Epithelial cell of esophagus (primary cell): ENCODE measurements at places on chromosomes 16 and 17.

DNA sequence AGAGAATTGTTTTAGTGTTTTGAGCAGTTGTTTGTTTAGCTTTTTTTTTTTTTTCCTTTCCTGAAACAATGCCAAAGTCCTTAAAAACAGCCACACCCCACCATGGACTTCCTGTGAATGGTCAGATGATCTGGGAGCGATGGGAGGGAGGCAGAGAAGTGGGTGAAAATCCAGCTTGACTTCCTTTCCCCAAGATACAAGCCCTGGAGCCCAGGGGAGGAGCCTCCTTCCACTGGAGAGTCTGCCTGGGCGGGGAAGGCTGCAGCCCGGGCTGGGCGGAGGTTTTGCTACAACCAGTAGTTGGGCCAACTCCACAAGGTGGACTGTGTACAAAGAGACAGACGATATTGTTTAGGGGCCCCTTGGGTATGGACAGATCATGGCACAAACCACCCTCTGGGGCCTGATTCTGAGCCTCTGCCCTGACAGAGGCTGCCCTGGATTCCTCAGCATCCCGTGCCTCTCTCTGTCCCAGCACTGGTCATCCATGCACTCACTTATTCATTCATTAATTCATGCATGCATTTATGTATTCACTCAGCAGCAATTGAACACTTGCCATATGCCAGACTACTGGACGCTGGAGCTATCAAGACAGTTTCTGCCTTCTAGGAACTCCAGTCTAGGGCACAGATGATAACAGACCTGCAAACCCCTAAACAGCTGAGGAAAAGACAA, 29.8 kb downstream of the WSB1 start:
- peak; percentile 73 for DNase-seq

DNA sequence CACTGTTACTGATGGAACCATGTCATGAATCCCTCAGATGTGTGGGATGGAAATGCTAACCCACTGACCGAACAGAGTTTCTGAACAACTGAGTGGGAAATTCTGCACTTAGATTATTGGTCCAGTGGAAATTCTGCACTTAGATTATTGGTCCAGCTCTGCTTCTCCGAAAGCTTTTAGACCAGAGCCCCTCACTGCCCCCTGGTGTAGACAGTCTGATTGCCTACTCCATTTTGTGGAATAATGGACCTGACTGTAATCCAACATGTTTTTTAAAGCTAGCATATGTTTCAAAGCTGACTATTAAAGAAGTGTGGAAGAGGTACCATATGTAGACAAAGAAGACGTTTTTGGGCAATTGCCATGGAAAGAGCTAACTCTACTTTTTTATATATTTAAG, 50.3 kb upstream of the TBX2 start:
- DNase-seq: no peak

- DNase-seq: peak; percentile 51
Measured at GRCh38 chr17:43907425-43907981, at the start of gene MPP2. MPP2 (minus strand) TSS chr17:43907536; CDS start chr17:43904460, 3,076 bp downstream.

- no peak for DNase-seq
Measured at GRCh38 chr17:1104222-1104621, 75.6 kb downstream of the ABR start.

- no peak for DNase-seq
Measured at GRCh38 chr16:63331111-63331510, 1294.9 kb upstream of the CDH8 start.

DNA sequence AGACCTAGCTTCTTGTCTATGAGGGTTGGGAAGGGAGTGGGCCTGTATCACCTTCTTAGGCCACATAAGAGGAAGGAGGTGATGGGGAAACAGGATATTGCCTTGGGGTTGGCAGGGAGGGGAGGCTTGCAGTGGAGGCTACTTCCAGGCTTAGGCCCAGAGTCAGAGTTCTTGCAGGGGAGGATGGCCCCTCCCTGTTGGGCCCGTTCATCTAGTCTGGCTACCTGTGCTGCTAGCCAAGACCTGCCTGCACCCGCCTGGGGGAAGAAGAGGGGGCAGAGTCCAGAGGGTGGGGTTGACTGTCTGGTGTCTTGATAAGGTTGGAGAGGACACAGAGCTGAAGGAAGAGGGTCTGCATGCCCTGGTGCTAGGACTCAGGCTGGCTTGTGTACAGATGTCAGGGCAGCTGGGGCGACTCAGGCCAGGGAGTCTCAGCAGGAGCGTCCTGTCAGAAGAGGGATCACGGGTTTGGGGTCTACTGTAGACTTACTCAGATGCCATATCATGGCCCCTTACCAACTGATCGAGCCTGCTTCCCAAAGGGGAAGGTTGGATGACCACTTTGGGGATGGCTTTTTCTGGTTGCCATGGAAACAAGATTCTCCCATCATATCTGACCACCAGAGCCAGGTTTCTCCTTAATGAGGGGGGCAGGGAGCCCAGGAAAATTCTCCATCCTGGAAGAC, 5.3 kb downstream of the KDM6B start:
- DNase-seq: peak; percentile 87

- DNase-seq: no peak
Measured at GRCh38 chr16:9666834-9667480, 515.3 kb downstream of the GRIN2A start.

GRCh38 chr17:61362852-61363600, 36.6 kb upstream of the TBX2 start:
- no peak for DNase-seq

DNA sequence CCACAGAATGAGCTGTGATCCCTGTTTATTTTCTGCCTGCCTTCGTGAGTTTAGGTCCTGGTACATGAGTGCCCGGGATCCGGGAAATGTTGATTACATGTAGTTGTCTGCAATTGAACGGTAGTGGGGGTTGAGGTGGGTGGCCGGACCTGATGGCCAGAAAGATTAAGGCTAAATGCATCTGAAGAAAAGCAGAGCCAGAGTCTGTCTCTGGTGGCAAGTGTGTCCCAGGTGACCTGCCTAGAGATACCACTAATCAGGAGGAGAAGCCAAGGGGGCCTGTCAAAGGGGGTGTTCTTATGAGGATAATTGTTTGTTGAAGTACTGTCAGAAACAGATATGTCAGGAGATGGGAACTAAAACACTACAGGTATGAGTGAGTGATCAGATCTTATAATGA, 154.0 kb upstream of the ASIC2 start:
- DNase-seq: no peak

GRCh38 chr16:20004931-20005330, 68.8 kb downstream of the GPR139 start:
- DNase-seq: no peak

- DNase-seq: no peak
Measured at GRCh38 chr16:78505544-78506366, 406.3 kb downstream of the WWOX start.

- no peak for DNase-seq
Measured at GRCh38 chr17:21165922-21166594, 39.3 kb downstream of the DHRS7B start.

- DNase-seq: no peak
Measured at GRCh38 chr16:4790871-4791270, 2.7 kb upstream of the SEPTIN12 start.

DNA sequence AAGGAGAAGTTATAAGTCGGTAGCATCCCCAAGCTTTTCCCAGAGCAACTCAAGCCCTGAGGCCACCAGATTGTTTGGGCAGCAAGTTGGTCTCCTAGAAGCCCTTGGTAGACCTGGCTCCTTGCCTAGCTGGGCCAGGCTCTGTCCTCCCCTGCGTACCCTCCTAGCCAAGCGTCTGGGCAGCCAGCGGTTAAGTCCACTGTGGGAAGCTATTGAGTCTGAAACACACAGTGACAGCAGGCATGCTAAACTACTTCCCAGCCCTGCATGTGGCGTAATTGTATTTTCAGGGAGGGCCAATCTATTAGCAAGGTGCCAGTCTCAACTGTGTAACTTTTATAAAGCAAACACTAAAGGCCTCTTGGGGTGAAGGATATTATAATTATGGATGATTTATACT, 419.1 kb upstream of the RBFOX1 start:
- DNase-seq: no peak

GRCh38 chr17:31394544-31394943, 3.1 kb downstream of the RAB11FIP4 start:
- peak; percentile 68 for DNase-seq

DNA sequence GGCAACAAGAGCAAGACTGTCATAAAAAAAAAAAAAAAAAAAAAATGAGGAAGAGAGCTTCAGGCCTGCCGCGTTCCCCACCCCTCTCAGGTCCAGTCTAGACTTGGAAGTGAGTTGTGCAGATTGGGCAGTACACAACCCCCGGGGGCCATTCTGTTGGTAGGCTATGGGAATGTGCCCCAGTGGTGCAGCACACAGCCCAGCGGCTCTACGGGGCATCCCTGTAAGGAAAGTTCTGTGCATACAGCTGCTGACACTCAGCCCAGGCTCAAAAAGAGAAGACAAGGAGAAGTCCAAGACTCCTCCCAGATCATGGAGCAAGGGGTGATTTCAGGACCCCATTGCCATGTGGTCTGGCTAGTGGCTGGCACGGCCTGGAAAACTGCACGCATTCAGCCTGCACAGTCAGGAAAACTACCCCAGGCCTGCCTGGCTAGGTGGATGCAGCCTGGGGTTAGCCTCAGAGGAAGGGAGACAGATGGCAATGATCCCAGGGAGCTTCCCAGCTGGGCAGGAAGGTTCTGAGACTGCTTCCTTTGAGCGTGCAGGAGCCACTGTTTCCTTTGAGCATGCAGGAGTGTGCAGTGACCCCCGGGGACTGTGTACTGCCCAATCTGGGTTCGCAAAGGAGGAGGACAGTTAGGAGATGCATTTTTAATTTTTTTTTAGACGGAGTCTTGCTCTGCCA, 44.8 kb downstream of the PECAM1 start:
- no peak for DNase-seq

DNA sequence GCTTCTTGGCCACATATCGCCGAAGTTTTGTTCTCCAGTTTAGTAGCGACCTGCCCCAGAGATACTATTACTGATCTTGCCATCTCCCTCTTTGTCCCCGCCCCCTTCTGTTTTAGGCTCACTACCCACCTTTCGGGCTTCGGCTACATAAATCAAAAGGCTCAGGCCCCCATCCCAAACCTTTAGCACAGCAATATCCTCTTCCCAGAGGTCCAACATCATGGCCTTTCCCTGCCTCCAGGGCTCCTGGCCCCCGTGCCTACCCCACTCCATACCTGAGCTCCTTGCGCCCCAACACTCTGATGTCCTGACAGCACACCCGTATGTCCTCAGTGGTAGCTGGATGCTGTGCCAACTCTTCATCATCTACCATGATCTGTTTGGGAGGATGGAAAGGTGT, 2.9 kb upstream of the PSMC5 start:
- DNase-seq: no peak

DNA sequence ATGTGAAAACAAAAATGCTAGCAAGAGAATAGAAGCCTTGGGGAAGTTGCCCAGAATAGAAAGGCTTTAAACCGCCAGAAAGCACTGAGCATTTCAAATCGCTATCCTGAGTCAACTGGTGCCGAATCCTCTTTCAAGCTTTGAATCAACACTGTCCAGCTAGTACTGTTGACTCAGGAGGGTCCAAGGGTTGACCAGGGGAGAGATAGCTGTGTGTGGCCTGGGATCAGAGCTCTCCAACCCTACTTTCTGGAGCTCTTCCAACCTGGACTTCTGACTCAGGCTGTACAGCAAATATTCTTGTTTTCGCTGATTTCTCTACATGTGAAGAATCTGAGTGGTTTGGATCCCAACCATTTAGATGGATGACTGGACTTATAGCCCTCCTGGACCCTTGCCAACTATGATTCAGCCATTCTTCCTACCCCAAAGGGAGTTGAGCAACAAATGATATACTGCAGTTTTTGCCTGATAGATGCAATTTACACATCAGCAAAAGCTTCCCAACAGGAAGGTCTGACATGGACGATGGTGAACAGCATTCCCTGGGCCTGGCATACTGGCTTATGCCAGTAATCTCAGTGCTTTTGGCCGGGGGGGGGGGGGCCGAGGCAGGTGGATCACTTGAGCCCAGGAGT, 154.0 kb upstream of the SDK2 start:
- DNase-seq: peak; percentile 52

DNA sequence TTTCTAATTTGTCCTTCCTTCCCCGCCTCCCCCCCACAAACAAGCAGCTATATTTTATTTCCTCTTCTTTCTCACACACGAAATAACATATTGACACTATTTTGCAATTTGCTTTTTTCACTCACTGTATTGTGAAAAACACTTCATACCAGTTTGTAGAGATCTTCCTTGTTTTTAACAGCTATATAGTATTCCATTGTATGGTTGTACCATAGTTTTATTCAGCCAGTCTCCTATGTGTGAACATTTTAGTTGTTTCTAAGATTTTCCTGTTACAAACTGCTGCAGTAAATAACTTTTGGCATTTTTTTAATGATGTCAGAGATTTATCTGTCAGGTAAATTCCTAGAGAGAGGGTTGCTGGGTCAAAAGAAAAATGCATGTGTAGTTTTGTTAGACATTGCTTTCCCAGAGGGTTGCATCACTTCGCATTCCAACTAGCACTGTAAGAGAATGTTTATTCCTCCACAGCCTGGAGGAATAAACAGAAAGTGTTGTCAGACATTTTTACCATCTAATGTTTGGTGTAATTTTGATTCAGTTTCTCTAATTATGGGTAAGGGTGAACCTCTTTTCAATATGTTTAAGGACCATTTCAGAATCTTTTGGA, 101.2 kb downstream of the MRTFB start:
- peak; percentile 91 for DNase-seq

GRCh38 chr16:51442141-51442870, 291.2 kb upstream of the SALL1 start:
- no peak for DNase-seq

DNA sequence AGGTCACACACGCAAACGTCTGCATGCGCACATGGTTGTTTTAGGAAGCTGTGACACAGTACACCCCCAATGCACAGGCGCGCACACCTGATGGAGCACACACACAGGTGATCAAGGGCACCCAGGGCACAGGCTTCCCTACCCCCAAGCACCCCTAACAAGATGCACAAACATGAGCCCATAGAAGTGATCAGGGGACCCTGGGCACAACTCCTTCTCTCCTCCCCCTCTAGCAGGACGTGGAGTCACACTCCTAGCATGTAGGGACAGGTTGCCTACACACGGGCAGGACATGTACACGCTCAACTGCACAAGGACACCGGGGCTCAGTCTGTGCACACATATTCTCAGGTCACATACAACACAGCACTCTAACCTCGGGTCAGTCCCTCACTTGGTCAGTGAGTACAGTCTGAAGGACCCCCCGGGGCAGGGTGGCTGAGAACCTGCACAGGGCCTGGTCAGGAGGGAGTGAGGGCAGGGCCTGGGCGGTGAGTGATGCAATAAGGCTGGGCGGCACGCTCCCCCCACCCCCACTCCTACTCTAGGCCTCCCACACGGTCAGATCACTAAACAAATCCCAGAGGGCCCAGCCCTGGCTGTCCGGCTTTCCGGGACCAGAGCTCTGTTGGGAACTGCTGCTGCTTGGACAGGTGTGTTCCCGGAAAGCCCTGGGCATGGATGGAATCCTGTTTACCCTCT, 751 bp upstream of the DOC2B start:
- DNase-seq: peak; percentile 4

GRCh38 chr17:6439951-6440350, 4.3 kb upstream of the PIMREG start:
- no peak for DNase-seq
